ENCODE measurements at places on chromosomes 3 and 15.

DNA sequence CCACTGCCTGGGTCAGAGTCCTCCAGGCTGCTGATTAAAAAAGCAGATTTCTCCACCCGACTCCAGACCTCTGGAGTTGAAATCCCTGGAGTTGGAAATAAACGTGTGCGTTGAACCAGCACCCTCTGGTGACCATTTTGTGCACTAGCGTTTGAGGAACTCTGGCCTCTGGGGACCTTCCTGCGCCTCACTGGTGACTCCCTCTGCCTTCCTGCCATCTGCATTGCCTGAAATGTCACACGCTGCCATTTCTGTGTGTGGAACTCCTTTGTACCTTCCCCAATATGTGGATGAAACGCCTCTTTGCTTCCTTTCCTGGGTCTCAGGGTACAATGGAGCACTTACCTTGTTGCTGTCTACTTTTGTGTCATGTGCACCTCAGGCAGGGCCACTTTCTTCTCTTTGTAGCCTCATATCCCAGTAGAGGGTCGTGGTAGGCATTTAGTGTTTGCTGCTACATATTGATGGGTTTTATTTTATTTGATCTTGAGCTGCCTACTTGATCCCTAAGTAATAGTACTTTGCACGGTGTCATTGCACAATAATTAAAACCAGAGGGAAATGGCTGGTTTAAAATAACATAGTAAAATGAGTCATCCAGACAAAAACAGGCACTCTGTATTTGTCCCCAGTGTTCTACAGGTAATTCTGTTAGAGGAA, 56.8 kb downstream of the GPR171 start:
- no peaks in the 10 kb centered on the region for H3K36me3 ChIP-seq
- H3K27ac ChIP-seq, result no peak overlapping the region
- peak; percentile 91 for ATAC-seq
- no peaks in the 10 kb centered on the region for H3K4me1 ChIP-seq
- H3K4me3 ChIP-seq, result no peak overlapping the region

GRCh38 chr3:124701687-124702086, 28.6 kb upstream of the UMPS start:
- H3K27me3 ChIP-seq, result peaks cover 20% of the 10 kb centered on the region
- no peaks in the 10 kb centered on the region for H3K36me3 ChIP-seq
- H3K27ac ChIP-seq, result no peak overlapping the region
- no peak overlapping the region for H3K4me3 ChIP-seq

GRCh38 chr3:49867400-49867799, 2.3 kb downstream of the CAMKV start:
- no peaks in the 10 kb centered on the region for H3K4me1 ChIP-seq
- no peak for ATAC-seq
- peaks cover 22% of the 10 kb centered on the region for H3K27me3 ChIP-seq
- no peak overlapping the region for H3K4me3 ChIP-seq
- no peaks in the 10 kb centered on the region for H3K36me3 ChIP-seq

DNA sequence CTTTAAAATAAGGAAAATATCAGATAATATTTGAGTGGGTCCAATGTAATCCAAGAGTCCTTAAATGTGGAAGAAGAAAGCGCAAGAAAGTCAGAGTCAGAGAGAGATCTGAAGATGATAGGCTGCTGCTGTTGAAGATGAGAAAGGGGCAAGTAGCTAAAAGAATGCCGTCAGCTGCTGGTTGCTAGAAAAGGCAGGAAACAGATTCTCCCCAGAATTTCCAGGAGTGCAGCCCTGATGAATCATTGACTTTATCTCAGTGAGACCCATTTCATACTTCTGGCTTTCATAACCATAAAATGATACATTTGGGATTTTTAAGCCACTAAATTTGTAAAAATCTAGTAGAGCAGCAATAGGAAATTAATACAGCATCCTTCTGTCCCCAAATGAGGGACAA, 7.5 kb upstream of the CHMP2B start:
- no peak for ATAC-seq
- no peak overlapping the region for H3K4me3 ChIP-seq
- peaks cover 27% of the 10 kb centered on the region for H3K27me3 ChIP-seq
- no peaks in the 10 kb centered on the region for H3K4me1 ChIP-seq
- H3K36me3 ChIP-seq, result no peaks in the 10 kb centered on the region
- no peak overlapping the region for H3K27ac ChIP-seq

GRCh38 chr15:101522091-101522490, 32.6 kb upstream of the PCSK6 start:
- peaks cover 39% of the 10 kb centered on the region for H3K27me3 ChIP-seq
- H3K4me1 ChIP-seq, result no peaks in the 10 kb centered on the region
- ATAC-seq, result no peak
- no peak overlapping the region for H3K27ac ChIP-seq
- no peaks in the 10 kb centered on the region for H3K36me3 ChIP-seq
- H3K4me3 ChIP-seq, result no peak overlapping the region

GRCh38 chr3:5476403-5476802, 288.9 kb downstream of the EDEM1 start:
- peaks cover 3% of the 10 kb centered on the region for H3K27me3 ChIP-seq
- no peak overlapping the region for H3K27ac ChIP-seq
- no peak overlapping the region for H3K4me3 ChIP-seq
- H3K4me1 ChIP-seq, result no peaks in the 10 kb centered on the region
- ATAC-seq, result no peak
- no peaks in the 10 kb centered on the region for H3K36me3 ChIP-seq

DNA sequence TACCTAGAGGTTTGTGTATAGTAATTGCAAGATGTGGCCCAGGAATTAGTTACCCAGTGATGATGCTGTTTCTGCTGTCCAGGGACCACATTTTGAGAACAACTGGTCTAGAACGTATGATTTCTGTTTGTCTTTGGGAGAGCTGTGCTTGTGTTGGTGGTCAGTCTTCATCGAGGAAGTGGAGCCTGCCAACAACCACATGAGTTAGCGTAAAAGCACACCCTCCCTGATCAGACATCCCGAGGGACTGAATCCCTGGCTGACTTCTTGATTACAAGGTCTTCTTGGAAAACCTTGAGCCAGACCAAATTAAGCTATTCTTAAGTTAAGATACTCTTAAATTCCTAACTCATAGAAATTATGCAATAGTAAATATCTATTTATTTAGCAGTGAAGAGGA, 81.7 kb upstream of the ZPLD1 start:
- no peaks in the 10 kb centered on the region for H3K36me3 ChIP-seq
- peaks cover 6% of the 10 kb centered on the region for H3K27me3 ChIP-seq
- ATAC-seq, result no peak
- no peak overlapping the region for H3K27ac ChIP-seq

GRCh38 chr3:114632757-114633424, 339.1 kb downstream of the TIGIT start:
- H3K27ac ChIP-seq, result peak overlapping the region; percentile 56
- no peaks in the 10 kb centered on the region for H3K27me3 ChIP-seq
- no peaks in the 10 kb centered on the region for H3K36me3 ChIP-seq
- ATAC-seq, result peak; percentile 86
- peak overlapping the region; percentile 19 for H3K4me3 ChIP-seq

DNA sequence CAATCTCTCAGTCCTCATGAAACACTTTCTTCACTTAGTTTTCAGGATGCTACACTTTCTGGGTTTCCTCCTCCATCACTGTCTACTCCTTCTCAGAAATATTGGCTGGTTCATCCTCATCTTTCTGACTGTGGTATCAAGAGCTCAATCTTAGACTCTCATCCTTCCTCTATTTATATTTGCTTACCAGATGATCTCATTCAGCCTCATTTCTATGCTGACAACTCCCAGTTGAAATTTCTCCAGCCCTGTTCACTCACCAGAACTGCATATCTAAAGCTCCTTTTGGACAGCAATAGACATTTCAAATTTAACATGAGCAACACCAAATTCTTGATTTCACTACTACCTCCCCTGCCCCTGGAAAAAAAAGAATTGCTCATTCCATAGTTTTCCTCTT, 48.0 kb upstream of the FBN1 start:
- no peaks in the 10 kb centered on the region for H3K36me3 ChIP-seq
- no peak overlapping the region for H3K4me3 ChIP-seq
- H3K27me3 ChIP-seq, result no peaks in the 10 kb centered on the region
- no peaks in the 10 kb centered on the region for H3K4me1 ChIP-seq
- H3K27ac ChIP-seq, result no peak overlapping the region
- no peak for ATAC-seq

GRCh38 chr3:195803289-195803908, 8.3 kb downstream of the MUC4 start:
- H3K4me3 ChIP-seq, result peak overlapping the region; percentile 66
- no peaks in the 10 kb centered on the region for H3K36me3 ChIP-seq
- H3K27me3 ChIP-seq, result peaks cover 4% of the 10 kb centered on the region
- H3K4me1 ChIP-seq, result peaks cover 49% of the 10 kb centered on the region
- no peak for ATAC-seq

DNA sequence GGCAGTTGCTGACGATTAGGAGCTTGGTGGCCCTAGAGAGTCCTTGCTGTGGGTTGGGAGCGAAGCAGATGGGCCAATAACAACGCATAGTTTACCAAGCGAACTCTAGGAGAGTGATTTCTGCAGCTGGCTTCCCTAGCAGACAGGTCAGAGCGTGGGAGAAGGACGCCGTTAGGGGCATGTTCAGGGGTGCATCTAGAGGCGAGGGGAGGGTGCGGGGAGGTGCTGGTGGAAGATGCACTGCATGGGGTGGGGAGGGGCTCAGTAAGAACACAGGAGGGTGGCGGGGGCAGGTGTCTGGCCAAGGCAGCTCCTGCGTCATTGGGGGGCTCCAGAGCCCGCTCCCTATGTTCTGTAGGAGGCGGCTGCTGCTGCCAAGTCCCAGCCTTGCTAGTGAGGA, 8.9 kb downstream of the APBA2 start:
- H3K27me3 ChIP-seq, result no peaks in the 10 kb centered on the region
- ATAC-seq, result no peak
- no peak overlapping the region for H3K4me3 ChIP-seq
- no peak overlapping the region for H3K27ac ChIP-seq
- peaks cover 23% of the 10 kb centered on the region for H3K4me1 ChIP-seq

DNA sequence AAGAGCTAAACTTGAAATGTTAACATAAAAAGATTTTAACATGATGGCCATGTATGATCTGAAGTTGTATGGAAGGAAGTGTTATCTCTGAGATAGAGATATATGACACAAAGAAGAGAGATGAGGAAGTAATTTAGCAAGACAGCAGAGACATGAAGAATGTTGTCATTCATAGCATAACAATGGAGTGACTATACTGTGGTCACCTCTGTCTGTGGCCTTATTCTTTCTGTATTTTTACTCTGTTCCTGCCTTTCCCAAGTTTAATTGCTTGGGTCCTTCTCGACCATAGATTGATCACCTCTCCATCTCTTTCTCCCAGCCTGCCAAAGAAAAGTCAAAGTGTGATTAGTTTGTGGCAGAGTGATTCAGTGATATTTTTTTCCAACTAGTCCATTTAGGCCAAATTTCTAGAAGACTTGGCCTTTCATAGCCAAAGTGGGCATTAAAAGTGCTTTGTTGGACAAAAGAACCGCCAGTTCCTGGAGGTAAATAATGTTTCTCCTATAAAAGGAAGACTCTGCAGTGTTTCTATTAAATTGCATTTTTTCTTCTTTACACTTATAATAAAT, 711.9 kb downstream of the CADM2 start:
- H3K4me3 ChIP-seq, result no peak overlapping the region
- no peaks in the 10 kb centered on the region for H3K36me3 ChIP-seq
- ATAC-seq, result no peak
- no peak overlapping the region for H3K27ac ChIP-seq
- H3K4me1 ChIP-seq, result no peaks in the 10 kb centered on the region

DNA sequence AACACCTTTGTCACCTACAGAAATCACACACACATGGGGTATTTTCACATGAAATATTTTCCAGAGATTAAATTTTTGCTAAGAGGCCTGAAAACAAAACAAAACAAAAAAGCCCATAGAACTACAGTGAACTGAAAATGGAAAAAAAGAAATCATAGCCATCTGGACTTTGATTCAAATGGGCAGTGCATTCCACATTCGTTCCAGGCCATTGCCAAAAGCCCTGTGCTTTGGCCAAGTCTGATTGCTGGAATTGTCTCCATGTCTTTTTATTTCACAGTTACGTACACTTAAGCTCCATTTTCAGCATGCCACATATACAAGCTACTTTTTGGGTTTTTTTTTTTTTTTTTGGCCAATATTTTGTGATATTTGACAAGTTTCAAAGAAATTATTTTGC, 47.1 kb downstream of the TFG start:
- H3K4me3 ChIP-seq, result no peak overlapping the region
- no peaks in the 10 kb centered on the region for H3K27me3 ChIP-seq
- peaks cover 12% of the 10 kb centered on the region for H3K4me1 ChIP-seq

DNA sequence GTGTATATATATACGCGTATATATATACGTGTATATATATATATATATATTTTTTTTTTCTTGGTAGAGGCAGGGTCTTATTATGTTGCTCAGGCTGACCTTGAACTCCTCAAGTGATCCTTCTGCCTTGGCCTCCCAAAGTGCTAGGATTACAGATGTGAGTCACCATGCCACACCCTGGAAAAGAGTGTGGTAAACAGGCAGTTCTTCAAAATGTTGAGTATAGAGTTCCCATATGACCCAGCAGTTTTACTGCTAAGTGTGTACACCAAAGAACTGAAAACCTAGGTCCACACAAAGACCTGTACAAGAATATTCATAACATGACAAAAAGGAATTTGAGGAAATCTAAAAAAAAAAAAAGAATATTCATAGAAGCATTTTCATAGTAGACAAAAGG, 71.8 kb upstream of the GCNT3 start:
- H3K36me3 ChIP-seq, result no peaks in the 10 kb centered on the region
- no peak overlapping the region for H3K4me3 ChIP-seq
- peaks cover 5% of the 10 kb centered on the region for H3K27me3 ChIP-seq

- H3K36me3 ChIP-seq, result no peaks in the 10 kb centered on the region
- no peak for ATAC-seq
- no peak overlapping the region for H3K27ac ChIP-seq
- no peak overlapping the region for H3K4me3 ChIP-seq
- no peaks in the 10 kb centered on the region for H3K4me1 ChIP-seq
Measured at GRCh38 chr3:60140160-60140559, 1090.3 kb upstream of the CFAP20DC start.

GRCh38 chr3:42685891-42686820, 819 bp downstream of the KLHL40 start:
- ATAC-seq, result no peak
- H3K36me3 ChIP-seq, result no peaks in the 10 kb centered on the region
- peaks cover 4% of the 10 kb centered on the region for H3K4me1 ChIP-seq
- peak overlapping the region; percentile 41 for H3K4me3 ChIP-seq
- H3K27ac ChIP-seq, result no peak overlapping the region
- H3K27me3 ChIP-seq, result peaks cover 19% of the 10 kb centered on the region

DNA sequence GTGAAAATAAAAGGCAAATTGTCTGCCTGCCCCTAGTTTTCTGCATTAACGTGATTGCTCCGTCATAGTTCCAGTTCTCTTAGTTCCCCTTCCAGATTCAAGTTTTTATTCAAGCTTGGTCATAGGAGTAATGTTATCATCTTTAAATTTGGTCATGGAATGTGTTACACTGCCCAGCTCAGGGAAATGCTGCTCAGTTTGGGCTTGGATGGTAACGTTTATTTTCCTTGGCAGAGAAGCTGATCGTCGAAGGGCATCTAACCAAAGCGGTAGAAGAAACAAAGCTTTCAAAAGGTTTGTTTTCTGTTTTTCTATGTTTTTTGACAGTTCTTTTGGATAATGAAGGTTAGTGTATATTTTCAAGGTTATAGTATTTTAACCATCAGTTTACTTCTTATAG, 118.4 kb upstream of the FLNB start:
- H3K36me3 ChIP-seq, result peaks cover 29% of the 10 kb centered on the region
- ATAC-seq, result no peak
- H3K4me1 ChIP-seq, result peaks cover 2% of the 10 kb centered on the region
- H3K4me3 ChIP-seq, result no peak overlapping the region
- no peaks in the 10 kb centered on the region for H3K27me3 ChIP-seq

GRCh38 chr3:191383124-191383523, 52.8 kb upstream of the UTS2B start:
- no peaks in the 10 kb centered on the region for H3K27me3 ChIP-seq
- H3K27ac ChIP-seq, result no peak overlapping the region
- H3K36me3 ChIP-seq, result peaks cover 15% of the 10 kb centered on the region
- H3K4me1 ChIP-seq, result no peaks in the 10 kb centered on the region
- no peak overlapping the region for H3K4me3 ChIP-seq

- peaks cover 7% of the 10 kb centered on the region for H3K27me3 ChIP-seq
- H3K4me1 ChIP-seq, result no peaks in the 10 kb centered on the region
- ATAC-seq, result no peak
- H3K36me3 ChIP-seq, result no peaks in the 10 kb centered on the region
Measured at GRCh38 chr3:110598847-110599490, 472.6 kb upstream of the NECTIN3 start.

Data from activated T-helper 17 cell treated with anti-CD3 and anti-CD28 coated beads, Interleukin-2, amount 50 U/mL, for 72 hours (primary cell).